ENCODE measurements at places on chromosomes 11 and 22.
A peak's percentile ranks its signal among the peaks of the same experiment; 100 is the strongest.

GRCh38 chr11:38865922-38866321 lies 2267.9 kb upstream of the RAG2 start:
- no peak for DNase-seq

- DNase-seq = no peak
Measured at GRCh38 chr11:107357877-107358276, 99.7 kb downstream of the CWF19L2 start.

GRCh38 chr11:129861702-129862522 lies 33.5 kb downstream of the NFRKB start:
- peak; percentile 94 for DNase-seq

DNA sequence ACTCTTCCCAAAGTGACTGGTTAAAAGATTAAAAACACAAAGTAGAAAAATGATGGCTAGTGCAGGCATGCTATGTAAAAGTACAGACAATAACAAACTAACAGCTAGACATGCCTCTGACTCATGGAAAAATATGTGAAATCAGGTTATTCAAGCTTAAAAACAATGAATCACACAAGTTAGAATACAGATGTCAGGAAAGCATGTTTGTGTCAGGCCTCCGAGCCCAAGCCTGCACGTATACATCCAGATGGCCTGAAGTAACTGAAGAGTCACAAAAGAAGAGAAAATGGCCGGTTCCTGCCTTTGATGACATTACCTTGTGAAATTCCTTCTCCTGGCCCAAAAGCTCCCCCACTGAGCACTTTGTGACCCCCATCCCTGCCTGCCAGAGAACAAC lies 110.1 kb downstream of the NOX4 start:
- DNase-seq = peak; percentile 94

GRCh38 chr11:102810950-102811660 lies 13.1 kb upstream of the MMP1 start:
- DNase-seq = no peak

DNA sequence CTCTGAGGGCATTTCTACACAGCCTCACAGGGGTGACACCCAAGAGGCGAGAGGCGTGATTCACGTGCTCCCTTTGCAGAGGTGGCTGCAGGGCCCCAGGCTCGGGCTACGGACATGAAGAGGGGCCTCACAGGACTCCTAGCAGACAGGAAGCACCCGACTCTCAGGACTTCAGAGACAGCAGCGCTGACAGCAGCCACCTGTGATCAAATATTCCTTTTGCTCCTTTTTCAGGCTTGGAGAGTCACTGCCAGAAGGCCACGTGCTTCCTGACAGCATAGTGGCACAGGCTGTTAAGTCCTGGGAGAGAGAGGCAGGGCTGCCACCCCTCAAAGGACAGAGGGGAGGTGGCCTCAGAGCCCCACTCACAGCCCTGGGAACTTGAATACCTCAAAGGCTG lies 348.9 kb downstream of the CADM1 start:
- DNase-seq = no peak

GRCh38 chr11:80041136-80042000 lies 600.5 kb upstream of the TENM4 start:
- no peak for DNase-seq

GRCh38 chr11:10503777-10504480 lies 37.1 kb downstream of the RNF141 start:
- DNase-seq = no peak

DNA sequence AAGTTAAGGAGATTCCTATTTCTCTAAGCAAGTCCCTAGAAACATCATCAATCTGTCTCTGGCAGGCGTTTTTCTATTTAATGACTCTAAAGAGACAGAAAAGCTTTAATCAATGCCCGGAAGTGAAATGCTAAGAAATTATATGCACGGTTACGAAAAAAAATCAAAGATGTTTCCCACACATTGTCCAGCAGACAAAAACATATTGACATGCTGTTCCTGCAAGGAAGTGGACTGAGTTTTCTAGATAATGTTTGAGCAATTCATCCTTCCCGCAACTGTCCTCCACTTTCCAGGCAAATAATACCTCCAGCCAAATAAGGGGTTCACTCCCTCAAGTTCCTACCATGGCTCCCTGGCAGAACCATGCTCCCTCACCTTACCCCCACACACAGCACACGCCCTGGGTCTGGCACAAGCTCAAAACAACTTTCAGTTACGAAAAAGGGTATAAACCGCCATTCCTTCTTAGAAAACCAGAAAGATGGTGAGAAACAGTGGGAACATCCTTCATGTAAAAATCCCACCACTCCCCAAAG lies 29.6 kb downstream of the GALNT18 start:
- no peak for DNase-seq

DNA sequence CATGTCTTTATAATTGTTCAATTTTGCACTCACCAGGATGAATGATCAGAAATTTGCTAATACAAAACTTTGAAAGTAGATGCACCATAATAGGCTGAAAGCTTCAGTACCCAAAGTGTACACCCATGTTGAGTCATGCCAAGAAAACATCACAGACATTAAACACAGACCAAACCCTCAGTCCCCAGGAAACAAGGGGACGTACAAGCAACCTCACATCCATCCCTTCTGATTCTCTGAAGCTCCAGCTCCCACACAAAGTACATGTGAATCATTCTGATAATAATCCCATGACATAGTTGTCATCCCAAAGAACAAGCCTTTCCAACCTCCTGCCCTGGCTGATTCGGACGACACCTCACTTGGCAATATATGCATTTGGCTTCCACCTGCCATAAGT lies 183.8 kb downstream of the SNX19 start:
- DNase-seq = no peak

- no peak for DNase-seq
Measured at GRCh38 chr11:119983240-119983732, 154.6 kb downstream of the TRIM29 start.

DNA sequence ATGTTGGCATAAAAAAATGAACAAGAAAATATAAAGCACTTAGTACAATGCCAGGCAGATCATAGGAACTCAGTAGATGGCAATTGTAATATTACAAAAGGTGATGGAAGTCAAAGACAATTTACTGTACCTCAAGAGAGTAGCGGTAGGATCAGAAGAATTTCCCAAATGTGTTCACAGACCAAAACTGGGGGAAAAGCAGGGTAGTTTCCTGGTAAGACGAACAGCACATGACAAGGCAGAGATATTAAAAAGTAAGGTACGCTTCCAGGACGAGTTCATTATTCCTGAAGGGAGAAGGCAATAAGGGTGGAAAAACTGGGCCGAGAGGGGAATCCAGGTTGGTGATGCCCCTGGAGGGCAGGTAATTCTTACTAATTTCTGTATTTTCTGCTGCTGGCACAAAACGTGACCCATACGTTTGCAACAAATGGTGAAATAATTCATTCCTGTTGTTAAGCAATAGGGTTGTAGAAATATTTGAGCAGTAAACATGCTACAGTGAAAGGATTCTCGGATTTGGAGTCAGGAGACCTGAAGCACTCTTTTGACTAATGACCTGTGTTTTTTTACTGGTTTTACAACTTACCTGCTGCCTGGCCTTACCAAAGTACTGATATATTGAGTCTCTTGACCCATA lies 786 bp upstream of the ANKRD42 start:
- no peak for DNase-seq

- DNase-seq = no peak
Measured at GRCh38 chr11:14539982-14540421, 19.8 kb upstream of the PSMA1 start.

DNA sequence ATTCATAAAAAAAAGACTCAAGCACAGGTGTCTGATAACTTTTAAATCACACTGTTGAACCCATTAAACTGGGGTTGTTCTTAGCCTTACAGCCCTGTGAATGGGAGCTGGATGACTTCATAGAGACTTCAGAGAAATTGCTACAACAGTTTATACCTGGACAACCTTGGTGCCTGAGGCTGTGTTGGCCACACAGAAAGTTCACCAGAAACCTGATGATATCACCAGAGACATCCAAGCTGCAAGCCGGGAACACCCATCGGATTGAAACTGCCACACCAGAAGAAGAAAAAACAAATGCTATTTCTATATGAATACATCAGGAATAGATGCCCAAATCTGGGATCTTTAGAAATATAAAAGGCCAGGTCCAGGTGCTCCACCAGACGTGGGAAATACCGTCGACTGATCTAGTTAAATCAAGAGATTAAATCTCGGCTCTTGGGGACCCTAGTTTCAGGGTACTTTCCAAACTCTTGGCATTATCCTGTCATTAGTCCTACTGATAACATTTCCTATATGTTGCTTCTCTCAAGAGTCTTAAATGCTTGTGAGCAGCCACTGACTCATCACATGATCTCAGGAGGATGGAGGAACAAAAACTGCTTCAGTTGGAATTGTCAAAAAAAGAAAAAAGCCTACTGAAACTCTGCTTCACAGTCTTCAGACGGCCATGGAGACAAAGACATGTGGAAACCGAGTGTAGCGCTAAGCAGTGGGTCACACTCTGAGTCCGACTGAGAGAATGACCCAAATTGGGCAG lies 28.6 kb upstream of the APOL5 start:
- no peak for DNase-seq

DNA sequence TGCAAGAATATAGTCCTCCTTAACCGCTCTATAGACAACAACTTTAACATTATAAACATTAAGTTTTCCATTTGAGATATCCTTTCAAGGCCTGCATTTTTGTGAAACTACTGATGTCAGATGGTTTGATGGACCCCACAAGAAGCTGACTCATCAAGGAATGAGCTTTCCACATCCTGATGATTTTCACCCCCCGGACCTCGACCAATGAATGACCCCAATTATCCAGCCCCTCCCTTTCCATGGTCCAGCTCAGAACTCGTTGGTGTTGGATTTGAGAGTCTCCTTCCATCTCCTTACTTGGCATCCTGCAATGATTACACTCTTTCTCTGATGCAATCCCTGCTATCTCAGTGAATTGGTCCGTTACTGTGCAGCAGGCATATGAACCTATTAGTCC lies 31.8 kb upstream of the GUCY1A2 start:
- DNase-seq = no peak

DNA sequence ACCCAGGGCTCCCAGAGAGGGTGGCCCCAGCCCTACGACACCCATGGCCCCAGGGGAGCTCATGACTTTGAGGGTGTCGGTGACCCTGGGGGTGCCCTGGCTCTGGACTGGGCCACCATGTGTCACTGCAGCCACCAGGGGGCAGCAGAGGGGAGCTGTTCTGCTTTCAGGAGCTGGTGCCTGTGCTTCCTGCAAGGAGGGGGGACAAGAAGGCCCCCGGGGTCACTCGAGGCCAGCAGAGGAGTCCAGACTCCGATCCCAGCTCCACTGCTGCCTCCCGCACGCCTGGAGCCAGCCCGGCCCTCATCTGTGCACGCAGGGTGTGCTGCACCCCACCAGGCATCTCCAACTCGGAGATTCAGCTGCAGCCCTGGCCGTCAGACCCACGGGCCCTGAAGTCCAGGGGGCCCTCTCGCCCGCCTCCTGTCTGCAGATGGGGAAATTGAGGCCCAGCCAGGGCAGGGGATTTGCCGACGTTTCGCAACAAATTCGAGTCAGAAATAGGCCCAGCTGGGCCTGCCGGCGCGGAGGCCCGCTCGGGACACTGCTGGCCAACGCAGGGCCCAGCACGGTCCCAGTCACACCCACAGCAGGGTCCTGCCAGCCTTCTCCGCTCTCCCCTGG lies 29.5 kb upstream of the WNT7B start:
- DNase-seq = peak; percentile 52

DNA sequence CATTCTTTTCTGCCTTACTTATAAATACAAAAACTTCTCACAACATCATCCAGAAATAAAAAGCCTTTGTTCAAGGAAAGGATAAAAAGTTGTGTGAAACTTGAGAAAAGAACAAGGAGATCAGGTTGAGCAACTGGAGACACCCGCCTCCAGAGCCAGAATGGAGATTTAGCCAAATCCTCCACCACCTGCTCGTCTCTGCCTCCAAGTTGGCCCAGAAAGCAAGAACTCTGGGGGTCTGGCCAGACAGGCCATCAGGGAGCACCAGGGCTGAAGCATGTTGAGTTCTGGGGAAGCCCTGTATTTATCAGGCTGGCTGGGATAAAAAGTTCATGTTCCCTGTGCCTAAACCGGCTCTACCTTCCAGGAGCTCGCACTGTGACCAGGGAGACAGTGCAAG lies 14.9 kb downstream of the SMCO4 start:
- no peak for DNase-seq

GRCh38 chr22:50701428-50702154 lies 29.0 kb downstream of the SHANK3 start:
- DNase-seq = no peak

- peak; percentile 21 for DNase-seq
Measured at GRCh38 chr11:101706541-101706940, 122.7 kb upstream of the TRPC6 start.

- no peak for DNase-seq
Measured at GRCh38 chr11:130894322-130895025, 21.8 kb downstream of the SNX19 start.

DNA sequence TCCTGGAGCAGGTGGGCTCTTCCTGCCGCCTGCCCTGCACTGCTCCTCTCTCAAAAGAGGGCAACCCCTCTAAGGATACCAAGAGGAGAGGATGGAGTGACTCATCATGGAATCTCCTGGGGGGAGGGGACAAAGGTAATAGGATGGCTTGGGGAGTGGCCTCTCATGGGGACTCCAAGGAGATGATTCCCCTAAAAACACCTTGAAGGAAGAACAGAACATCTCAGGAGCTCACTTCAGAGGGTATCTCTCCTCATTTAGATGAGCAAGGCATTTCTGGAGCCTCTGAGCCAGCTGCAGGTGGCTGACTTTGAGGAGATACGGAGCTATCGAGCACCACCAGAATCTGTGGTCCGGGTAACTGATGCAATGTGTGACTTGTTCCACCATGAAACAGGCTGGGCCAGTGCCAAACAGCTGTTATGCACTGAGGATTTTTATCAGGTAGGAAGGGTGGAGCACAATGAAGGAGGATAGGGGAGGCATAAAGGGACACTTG lies 40.2 kb downstream of the RRP8 start:
- DNase-seq = no peak

DNA sequence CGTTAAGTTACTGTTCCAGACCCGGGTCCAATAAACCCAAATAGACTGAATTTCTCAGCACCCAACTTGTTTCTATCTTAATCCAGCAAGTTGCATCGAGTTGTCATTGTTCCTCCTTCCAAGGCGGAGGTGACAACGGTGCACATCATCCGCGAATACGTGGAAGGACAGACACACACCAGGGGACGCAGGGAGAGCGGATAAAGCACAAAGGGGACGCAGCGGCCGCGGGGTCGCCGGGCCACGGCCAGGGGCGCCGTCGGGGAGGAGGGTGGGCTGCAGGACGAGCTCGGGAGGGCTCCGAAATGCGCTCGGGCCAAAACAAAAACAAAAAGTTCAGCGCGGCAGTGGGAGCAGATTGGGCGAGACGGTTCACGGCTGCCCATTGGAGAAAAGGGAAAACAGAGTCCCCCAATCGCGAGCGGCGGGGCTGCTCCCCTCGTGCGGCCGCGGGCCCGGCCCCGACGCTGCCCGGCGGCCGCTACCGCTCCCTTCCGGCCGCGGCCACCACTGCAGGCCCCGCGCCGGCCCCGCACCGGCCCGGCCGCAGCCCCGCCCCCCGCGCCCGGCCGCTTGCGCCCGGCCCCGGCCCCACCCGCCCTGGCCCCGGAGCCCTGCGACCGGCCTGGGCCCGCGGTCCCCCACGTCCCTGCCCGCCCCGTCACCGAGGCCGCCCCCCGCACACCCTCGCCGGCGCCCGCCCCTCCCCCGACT lies 518 bp downstream of the KMT5B start:
- DNase-seq = no peak

- no peak for DNase-seq
Measured at GRCh38 chr11:78256962-78257361, 68.2 kb downstream of the USP35 start.

- DNase-seq = no peak
Measured at GRCh38 chr11:120168960-120169681, 31.2 kb upstream of the TRIM29 start.

- no peak for DNase-seq
Measured at GRCh38 chr11:92941676-92942571, 27.5 kb upstream of the MTNR1B start.
